Frontal cortex (tissue), 4 donors: ENCODE measurements at places on chromosomes 7 and 10. TPM values are rescaled to one million over a fixed set of nuclear protein-coding genes. Genes with fewer than 3 reads are reported as not detected.

The CASTOR2 gene
- 40.8 TPM for total RNA-seq

GRCh38 chr7:5872326-5872725 is 8.3 kb upstream of the OCM start:
- no peak for DNase-seq

- DNase-seq, result no peak
These were observed 4.1 kb downstream of the FBXO24 start for GRCh38 chr7:100590077-100590737.

DNA sequence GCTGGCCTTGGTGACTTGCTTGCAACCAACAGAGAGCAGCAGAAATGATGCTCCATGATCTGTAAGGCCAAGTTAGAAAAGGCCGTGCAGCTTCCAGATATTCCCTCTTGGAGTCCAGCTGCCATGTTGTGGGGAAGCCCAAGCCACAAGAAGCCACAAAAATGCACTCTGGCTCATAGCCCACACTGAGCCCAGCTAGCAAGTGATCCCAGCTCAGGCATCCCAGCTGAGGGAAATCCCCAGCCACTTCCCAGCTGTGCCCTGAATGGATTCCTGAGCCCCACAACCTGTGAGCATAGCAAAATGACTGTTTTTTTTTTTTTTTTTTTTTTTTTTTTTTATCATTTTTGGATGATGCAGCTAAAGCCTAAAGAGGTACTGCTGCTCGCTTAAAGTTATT is 11.1 kb upstream of the SDK1 start:
- no peak for DNase-seq

DNA sequence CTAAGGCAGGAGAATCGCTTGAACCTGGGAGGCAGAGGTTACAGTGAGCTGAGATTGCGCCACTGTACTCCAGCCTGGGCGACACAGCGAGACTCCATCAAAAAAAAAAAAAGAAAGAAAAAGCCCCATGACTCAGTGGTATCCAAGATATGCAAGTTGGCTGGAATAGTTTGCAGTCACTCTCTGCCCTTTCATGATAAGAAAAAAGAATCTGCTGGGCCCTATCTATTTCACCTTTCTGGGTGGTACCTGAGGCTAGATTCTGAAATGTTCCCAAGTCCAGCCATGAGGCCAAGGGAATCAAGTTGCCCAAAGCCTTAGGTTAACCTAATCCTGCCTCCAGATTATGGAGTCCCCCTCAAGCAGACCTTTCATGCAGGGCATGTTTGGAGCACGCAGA is 24.3 kb downstream of the NKX2-3 start:
- DNase-seq, result no peak

The DDX50 gene
- total RNA-seq, result 51.4 TPM

DNA sequence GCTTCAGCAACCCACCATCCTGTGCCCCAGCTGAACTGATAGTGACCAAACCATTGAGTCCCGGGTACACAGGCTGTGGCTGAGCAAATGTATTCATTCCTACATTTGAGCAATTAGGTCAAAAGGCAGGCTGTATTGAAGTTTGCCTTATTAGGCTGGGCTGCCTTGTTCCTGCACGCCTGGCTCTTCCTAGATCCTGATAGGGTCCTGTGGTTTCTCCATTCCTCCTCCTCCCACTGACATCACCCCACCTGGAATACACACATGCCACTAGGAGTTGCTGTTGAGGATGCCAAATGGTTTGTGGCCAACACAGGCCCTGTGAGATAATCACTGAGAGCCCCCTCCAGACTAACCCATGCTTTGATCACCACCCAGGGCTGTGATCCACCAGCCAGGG is 66.4 kb upstream of the FGFR2 start:
- DNase-seq, result no peak

DNA sequence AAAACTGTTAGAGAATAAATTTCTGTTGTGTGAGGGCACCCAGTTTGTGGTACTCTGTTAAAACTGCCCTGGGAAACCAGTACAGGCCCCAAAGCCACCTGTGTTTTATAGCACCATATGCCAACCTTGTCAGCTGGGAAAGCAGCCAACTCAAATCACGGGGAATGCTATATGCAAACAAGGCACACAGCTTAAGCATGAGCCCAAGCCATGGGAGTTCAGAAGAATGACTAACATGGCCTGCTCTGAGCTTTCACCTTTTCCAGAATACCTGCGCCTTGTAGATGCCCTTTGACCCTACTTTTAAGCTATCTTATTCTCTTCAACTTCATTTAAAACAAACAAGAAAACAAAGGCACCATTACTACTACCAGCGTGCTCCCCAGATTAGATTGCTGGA is 5.5 kb upstream of the SLC25A13 start:
- no peak for DNase-seq

DNA sequence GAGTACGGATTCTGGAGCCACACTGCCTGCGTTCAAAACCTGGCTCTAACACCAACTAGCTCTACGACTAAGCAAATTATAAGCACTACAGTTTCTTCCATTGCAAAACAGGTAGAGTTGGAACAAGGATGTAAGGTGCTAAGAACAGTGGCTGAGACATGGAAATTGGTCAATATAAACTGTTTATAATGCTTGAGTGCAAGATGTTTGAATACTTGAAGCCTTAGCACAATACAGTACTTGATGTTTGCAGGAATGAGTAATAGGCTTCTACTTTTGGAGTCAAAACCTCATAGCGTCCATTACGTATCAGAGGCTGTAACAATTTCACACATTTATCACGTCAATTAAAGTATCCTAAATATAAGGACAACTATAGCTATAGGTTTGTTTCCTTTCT is 6.9 kb downstream of the NT5C2 start:
- no peak for DNase-seq

The PLAC9 gene
- 0.82 TPM for total RNA-seq

GRCh38 chr7:97847791-97848190 is 24.4 kb downstream of the ASNS start:
- no peak for DNase-seq

The STEAP2 gene
- total RNA-seq, result 2.4 TPM

DNA sequence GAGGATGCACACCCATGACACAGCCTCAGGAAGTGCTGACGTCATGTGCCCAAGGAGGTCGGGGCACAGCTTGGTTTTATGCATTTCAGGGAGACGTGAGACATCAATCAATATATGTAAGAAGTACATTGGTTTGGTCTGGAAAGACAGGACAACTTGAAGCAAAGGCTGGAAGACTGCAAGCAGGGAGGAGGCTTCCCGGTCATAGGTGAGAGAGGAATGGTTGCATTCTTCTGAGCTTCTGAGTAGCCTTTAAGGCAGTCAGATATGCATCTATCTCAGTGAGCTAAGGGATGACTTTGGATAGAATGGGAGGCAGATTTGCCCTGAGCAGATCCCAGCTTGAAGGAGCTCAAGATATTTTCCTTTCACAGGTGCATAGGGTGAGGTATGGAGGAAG is 349.5 kb downstream of the TYW1 start:
- no peak for DNase-seq

GRCh38 chr7:157278791-157279724 is 57.7 kb upstream of the DNAJB6 start:
- peak; percentile 60 for DNase-seq

The ANTXRL gene
- total RNA-seq, result not detected

DNA sequence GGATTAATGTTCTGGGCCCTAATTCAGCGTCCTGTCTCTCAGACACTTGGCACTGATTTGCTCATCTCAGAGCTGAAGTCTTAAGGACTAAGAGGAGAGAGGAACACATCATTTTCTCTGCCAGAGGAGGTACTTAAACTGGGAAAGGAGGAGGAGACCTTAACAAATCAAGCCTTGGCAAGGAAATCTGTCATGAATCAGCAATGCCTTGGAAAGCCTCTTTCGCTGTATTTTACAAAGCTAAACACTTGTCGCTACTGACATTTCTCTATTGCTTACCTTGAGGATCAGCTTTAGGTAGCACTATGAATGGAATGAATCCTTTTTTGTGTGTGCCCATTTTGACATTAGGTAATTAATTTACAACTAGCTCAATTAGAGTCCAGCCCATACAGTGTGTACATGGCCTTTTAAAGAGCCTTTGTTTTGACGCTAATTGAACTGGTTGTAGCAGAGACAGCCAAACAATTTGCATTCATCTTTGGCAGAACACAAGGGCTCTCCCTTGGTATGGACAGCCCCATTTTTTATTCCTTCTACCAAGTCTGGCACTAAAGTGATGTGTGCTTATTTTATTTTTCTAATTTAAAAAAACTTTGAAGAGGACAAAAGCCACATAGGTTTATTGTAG is 37.4 kb downstream of the AUTS2 start:
- DNase-seq, result no peak

DNA sequence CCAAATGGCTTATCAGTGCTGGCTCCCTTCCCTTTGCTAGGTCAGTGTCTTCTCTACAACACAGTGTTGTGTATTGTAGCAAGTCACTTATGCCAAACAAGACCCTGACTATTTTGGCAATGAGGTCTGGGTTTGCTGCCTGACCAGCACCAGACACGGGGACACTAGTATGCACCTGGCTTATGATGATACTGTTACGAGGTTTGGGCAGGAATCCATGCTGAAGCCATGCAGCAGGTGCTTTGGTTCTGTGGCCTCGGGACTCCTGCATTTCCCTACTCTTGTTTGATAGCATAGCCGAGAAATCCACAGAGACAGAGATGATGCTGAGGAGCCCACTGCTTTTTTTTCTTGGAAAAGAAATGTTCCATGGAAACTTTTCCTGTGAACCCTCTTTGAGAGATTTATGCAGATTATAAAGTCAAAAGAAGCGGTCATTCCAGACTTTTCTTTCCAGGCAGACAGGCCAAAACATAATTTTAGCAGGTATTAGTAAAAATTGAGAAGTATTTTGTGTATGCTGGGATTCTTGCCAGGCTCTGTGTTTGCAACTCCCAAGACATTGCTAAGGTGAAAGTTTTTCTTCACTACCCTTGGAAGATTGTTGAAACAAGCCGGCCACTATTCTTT is 291.1 kb downstream of the BBS9 start:
- no peak for DNase-seq

DNA sequence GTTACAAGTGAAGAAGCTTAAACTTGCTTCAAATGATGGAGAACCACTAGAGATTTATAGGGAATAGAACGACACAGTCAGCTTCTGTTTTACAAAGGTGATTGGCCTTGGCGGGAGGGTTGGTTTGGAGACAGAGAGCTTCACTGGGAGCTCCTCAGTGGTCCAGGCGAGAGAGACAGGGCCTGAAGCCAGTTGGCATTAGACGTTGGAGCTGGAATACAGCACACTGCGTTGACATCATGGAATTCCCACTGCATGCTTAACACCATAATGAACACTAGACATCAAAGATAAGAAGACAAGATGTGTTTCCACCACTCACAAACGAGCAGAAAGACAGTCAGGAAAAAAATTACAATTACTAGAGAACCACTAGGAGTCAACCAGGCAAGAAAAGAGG is 67.8 kb downstream of the TBXAS1 start:
- DNase-seq, result no peak

The GRM3 gene
- total RNA-seq, result 155 TPM

DNA sequence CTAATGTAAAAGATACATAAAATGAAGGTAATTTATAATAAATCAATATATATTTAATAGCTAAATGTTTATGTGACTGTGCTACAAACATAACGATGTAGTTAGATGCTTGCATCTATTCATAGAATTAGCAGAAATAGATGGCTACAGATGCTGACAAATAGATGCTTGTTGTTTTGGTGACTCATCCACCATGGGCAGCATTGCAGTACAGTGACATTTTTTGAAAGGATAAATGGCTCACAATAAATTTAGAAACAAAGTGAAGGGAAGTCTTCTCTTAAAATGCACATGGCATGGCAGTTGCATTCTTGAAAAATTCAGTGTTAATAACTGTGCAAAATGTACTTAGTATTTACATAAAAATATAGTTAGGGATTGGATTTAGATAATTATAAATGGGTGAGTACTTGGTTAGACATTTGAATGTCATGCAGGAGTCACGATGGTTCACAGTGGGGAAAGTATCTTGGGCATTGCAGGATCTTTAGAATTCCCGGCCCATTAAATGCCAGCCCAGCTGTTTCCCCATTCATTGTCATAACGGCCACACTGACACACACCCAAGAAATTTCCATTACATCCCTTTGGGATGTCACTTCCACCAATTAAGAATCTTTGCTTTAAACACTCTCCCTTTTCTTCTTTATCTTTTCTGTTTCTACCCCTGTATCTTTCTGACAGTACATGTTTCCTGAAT is 564.1 kb downstream of the ATRNL1 start:
- DNase-seq, result peak; percentile 2

The RBP4 gene
- total RNA-seq, result 9.0 TPM

GRCh38 chr10:62498271-62498670 is 124.1 kb downstream of the ZNF365 start:
- DNase-seq, result no peak

The MAT1A gene
- total RNA-seq, result under 0.01 TPM

- DNase-seq, result no peak
These were observed 127.7 kb downstream of the CDK14 start for GRCh38 chr7:90723866-90724265.

The CCAR1 gene
- 45.2 TPM for total RNA-seq

DNA sequence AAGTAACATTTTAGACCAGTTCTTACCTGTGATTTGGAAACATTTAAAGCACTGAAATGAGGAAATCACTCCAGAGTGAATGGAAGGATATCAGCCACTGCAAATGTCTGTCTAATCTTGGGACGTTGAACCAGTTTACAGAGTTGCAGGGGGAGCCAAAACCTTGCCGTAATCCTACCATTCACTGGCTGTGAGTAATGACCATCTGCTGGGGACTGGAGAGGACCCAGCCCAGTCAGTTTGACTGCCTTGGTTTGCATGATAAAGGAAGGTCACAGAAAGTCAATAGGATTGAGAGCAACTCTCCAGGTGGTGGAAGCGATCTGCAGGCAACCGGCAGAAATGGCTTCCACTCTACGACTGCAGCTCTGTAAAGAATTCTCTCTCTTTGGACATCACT is 167.2 kb downstream of the AKR1D1 start:
- DNase-seq, result no peak

DNA sequence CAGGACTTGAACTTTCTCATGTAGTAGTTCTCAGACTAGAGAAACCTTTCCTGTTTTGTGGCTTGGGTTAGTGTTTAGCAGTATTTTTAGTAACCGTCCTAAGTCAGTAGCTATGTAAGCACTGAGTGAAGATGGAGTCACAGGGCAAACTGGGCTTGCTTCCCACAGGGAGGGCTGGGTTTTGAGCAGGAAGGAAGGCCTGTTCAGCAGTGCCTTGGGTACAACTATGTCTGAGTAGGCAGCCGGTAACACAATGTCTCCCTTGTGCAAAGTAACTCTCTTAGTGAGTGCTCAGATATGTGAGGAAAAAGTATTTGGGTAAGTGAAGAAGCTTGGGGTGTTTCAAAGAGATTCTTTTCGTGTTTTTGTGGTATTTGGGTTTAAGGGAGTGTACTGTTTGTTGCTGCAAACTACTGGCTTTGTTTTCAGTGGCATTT is 96.4 kb downstream of the CCSER2 start:
- peak; percentile 18 for DNase-seq

The TMEM213 gene
- total RNA-seq, result not detected

GRCh38 chr7:25775999-25776743 is 375.8 kb upstream of the NFE2L3 start:
- DNase-seq, result no peak

DNA sequence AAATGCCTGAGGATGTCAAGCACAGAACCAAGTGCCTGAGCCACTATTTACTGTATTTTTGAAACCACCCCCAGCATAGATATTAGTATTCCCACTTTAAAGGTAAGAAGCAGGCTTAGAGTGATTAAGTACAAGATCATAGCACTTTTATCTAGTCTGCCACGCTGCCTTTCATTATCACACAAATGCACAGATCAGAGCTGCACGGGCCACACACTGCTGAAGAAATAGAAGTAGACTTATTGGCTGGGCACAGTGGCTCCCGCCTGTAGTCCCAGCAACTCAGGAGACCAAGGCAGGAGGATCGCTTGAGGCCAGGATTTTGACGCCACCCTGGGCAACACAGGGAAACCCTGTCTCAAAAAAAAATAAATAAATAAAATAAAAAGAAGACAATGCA is 38.2 kb downstream of the NCAPG2 start:
- DNase-seq, result no peak

The ABCA13 gene
- total RNA-seq, result under 0.01 TPM
